ENCODE measurements at places on chromosomes 1 and 21.

- DNase-seq: no peak
Measured at GRCh38 chr1:225654688-225655508, 2.0 kb upstream of the ENAH start.

GRCh38 chr21:27407271-27407670 is 440.4 kb upstream of the ADAMTS5 start:
- no peak for DNase-seq

- no peak for DNase-seq
Measured at GRCh38 chr1:169604781-169605560, 18.7 kb upstream of the F5 start.

GRCh38 chr1:74470936-74471335 is 41.5 kb downstream of the LRRC53 start:
- DNase-seq: no peak

GRCh38 chr1:115975569-115976061 is 698 bp upstream of the SLC22A15 start:
- DNase-seq: no peak

DNA sequence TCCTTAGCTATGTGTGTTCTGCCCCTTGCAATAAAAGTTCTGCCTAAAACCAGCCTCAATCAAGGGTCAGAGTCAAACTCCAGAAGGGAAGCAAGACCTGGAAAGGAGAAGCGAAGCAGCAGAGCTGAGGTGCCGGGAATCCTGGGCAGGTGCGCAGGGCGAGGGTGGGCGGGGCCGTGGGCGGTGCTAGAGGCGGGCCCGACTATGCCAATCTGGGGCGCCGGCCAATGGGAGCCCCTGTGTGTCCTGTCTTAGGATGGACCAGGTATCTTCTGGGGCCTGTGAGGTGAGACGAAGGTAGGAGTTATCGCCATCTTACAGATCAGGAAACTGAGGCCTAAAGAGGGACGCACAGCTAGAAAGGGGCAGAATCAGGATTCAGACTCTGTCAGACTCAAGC is 120.3 kb downstream of the PTPRU start:
- DNase-seq: no peak

DNA sequence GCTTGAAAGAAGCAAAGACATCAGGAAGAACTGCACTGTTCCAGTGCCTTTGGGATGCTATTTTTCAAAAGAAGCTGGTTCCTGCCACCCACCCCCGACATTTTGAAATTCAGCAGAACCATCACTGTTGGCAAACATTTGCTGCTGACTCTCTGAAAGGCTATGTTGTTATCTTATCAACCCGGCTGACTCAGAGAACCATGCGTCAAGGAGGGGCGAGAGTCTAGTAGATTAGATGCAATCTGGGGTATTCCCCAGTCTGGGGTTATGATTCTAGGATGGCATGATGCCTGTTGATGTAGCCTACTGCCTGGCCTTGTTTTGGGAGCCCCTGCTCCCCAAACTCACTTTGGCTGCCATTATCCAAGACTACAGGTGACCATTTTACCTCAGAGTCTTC is 267.8 kb upstream of the RUNX1 start:
- no peak for DNase-seq

DNA sequence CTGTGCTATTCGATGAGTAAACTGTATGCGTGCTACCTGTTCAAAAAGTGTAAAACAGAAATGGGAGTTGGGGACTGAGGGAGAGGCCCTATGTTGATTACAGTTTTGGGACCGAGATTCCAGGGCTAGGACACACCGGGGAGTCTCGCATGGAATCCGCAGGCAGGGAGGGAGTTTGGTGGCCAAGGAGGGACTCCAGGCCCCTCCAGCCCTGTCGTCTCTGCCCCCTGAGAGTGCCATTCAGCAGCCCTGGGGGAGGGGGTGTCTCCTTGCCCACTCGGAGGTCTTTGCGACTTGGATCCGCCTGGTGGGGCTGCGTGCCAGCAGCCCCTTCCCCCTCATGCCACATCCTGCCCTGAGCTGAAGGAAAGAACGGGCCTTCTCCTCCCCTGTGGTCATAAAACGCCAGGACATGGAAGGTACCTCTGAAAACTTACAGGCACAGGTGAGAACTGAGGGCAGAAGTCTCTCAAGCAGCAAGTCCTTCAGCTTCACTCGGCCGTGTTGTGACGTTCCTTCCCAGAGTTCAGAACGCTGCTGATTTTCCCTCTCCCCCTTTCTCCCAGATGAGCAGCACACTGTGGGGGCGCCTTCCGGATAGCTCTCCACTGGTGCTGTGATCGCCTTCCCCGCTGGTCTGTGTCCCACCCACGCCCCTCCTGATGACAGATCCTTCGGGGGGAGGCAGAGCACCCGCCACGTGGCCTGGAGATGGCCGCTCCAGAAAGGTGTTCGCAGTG is 141.4 kb downstream of the PEX14 start:
- DNase-seq: no peak

GRCh38 chr1:70034403-70034802 is 171.0 kb downstream of the LRRC40 start:
- DNase-seq: no peak

GRCh38 chr1:82215056-82215852 is 414.5 kb downstream of the ADGRL2 start:
- DNase-seq: no peak

DNA sequence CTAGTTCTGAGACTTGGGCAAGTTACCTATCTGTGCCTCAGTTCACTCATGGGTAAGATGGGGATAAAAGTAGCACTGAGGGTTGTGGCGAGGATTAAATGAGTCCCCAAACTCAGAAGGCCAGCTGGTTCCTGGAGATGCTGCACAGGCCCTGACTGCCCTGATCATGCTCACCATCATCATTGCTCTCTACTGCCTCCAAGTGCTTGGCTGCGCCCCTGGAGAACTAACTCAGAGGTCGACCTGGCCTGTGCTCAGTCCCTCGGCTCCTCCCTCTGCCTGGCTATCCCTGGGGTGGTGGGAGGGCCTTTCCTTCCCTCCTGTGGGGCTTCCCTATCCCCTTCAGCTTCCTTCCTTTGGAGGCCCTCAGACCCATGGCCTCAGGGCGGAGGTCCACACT is 5.6 kb downstream of the SLC5A9 start:
- DNase-seq: no peak

- DNase-seq: no peak
Measured at GRCh38 chr1:239125893-239126292, 260.5 kb upstream of the CHRM3 start.

DNA sequence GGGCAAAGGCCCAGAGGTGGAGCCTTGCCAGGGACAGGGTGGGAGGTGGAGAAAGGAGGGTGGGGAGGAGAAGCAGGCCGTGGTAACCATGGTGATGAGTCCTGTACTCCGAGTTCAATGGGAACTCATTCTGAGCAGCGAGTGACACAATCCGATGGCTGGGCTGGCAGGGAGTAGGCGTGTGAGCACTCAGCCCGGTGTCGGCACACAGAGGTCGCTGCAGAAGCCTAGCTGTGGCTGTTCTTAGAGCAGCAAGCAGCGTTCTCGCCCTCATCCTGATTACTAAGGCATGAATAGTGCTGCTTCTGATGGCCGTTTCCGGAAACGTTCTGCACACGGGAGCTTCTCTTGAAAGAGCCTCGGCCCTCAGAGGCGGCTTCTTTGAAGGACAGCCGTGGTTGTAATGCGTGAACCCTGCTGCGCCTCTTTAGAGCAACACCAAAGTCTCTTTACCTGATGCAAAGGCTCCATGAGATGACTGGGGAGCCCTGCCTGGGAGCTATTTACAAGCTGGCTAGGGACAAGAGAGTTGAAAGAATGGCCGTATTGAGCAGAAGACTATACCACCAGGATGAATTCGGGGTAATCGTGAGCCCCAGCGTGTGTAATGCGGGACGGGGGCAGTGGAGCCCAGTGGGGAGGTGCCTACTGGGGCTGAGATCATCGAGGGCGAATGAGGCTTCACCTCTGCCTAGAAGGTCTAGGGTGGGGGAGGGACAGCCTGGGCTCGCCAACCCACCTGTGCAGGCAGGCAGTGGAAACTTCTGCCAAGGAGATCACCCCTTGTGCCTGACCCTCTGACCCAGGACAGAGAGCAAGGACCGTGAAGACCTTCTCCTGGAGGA is 72.8 kb upstream of the PAX7 start:
- no peak for DNase-seq

- DNase-seq: peak; percentile 6
Measured at GRCh38 chr1:121458291-121459048, 273.7 kb downstream of the SRGAP2C start.

DNA sequence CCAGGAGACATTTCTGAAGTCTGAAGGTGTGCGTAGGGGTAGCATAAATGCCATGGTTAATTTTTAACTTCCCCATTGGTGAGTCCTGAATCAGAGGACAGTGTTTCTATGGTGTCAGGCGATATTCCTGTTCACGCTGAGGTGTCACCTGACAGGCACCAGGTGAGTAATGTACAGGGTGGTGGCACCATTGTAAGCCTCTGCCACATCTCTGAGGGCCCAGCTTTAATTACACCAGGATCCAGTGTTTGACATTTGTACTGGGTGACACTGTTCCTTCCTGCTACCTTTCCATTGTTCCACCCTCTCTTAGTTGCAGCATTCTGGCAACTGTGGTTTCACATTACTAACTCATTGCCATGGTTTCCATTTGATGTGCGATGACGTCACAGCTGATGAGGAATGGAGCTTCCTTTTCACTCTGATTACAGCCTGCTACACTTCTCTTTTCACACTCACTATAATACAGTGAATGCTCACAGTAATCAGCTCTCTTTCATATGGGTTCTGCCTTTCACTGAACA is 40.6 kb upstream of the MARK1 start:
- DNase-seq: no peak

GRCh38 chr1:168280296-168280927 is at the start of gene TBX19:
Gene TBX19, plus strand, starts transcription at chr1:168280877. Its CDS starts 214 bp downstream, at chr1:168281091.
- no peak for DNase-seq

- DNase-seq: peak; percentile 56
Measured at GRCh38 chr1:48530727-48531351, 58.8 kb upstream of the SPATA6 start.

DNA sequence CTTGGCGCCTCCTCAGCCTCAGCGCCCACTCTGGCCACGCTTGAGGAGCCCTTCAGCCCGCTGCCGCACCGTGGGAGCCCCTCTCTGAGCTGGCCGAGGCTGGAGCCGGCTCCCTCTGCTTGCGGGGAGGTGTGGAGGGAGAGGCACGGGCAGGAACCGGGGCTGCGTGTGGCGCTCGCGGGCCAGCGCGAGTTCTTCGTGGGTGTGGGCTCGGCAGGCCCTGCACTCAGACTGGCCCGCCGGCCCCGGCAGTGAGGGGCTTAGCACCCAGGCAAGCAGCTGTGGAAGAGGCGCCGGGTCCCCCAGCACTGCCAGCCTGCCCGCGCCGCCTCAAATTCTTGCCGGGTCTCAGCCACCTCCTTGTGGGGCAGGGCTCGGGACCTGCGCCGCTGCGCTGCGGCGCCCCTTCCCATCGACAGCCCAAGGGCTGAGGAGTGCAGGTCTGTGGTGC is 61.4 kb downstream of the SLC16A1 start:
- DNase-seq: no peak
